ENCODE measurements at places on chromosomes 2 and 18.

- DNase-seq, result no peak
These were observed 47.8 kb downstream of the PHLPP1 start for GRCh38 chr18:62763101-62763521.

DNA sequence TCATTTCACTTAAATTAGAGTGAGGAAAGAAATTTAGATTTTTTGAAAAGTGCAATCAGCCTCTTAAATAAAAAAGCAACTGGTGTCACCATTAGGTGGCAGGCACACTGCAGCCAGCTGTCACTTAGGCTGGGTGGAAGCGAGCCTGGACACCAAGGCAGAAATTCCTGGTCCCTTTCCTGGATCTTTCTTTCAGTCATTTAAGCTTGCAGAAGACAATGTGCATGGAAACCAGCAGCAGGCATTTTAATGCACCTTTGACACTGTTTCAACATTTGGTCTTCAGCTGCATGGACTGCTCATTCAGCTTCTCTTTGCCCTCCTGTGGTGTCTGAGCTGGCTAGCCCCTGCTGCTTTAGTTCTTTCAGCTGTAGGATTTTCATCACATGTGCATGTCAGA, 61.0 kb downstream of the AQP4 start:
- no peak for DNase-seq

DNA sequence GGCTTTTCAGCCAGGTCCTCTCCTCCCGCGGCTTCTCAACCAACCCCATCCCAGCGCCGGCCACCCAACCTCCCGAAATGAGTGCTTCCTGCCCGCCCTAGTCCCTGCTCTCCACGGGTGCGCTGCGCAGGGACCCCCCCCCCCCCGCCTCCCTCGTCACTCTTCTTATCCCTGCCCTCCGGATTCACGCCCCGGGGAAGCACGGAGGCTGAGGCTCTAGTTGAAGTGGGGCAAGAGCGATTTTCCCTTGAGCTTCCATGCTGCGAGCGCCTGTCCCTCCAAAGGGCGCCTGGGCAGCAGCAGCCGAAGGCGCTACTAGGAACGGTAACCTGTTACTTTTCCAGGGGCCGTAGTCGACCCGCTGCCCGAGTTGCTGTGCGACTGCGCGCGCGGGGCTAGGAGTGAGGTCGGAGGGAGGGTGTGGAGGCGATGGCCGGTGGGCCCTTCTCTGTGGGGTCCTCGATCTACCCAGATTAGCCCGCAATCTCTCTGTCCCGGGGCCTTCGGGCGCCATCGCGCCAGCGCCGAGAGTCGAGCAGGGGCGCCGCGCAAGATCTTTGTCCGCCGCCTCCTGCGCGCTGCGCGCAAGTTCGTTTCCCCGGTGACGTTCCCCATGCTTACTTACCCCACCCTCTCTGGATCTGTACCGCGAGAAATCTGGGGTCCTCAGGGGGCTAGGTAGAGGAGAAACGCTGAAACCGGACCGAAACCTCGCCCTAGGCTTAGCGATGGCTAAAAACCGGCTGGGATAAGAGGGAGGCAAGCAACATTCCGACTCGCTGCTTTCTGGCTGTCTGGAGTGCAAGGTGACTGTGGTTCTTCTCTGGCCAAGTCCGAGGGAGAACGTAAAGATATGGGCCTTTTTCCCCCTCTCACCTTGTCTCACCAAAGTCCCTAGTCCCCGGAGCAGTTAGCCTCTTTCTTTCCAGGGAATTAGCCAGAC, 677 bp downstream of the GAD1 start:
- DNase-seq, result no peak

- no peak for DNase-seq
These were observed 78.5 kb upstream of the STK17B start for GRCh38 chr2:196249860-196250259.

DNA sequence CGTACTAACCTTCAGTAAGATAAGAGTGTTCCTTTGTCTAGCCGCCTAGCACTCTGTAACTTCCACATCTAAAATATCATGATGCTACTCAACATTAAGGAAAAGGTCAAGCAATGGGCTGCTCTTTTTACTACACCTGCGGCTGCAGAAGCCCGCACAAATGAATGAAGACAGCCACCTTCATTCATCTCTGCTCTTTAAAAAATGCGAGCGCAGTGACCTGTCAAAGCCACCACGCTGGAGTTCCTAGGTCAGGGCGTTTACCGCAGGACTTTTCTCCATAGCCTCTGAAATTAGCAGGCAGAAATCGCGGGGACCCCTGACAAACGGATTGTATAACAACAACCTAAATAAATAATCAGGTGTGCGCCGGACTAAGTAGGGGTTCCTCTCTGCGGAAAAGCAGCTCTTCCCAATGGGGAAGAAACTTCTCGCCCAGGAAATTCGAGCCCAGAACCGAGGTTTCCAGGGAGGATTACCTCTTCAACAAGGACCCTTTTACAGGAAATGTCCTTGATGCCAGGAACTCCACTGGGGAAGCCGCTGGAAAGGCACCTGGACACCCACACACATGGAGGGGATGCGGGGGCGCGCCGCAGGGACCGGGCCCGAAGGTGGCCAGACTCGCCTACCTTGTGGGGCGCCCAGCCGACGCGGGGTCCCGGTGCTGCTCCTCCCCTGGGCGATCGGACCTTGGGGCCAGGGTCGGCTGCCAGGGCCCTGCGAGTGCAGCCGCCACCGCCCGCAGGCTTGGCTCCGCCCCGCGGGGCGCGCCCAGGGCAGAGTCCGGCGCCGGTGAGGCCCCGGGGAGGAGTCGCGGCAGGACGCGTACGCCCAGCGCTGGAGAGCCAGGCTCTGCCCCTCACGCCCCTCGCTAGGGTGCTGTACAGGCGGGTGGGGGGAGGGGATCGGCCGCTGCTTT, at the start of gene CCDC68:
Gene CCDC68, minus strand, starts transcription at position 758 of the 922 bp plus-strand sequence. CDS start 16,670 bp downstream, outside the sequence.
- no peak for DNase-seq

DNA sequence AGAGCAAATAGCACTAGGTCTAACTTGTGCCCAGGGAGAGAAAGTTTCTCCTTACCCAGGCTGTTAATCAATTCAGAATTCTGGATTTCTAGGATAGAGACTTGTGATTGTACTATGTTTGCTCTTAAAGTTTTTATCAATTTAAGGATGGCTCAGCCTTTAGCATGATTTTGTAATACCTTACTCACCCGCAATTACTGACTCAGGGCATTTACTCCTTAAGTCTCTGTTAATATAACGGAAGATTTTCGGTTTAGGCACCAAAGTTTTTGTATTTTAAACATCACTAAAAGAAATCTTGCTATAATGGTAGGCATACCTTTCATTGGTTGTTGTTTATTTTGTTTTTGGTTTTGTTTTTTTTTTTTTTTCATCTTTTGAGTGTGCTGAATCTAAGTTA, 358.2 kb downstream of the RBM43 start:
- no peak for DNase-seq

DNA sequence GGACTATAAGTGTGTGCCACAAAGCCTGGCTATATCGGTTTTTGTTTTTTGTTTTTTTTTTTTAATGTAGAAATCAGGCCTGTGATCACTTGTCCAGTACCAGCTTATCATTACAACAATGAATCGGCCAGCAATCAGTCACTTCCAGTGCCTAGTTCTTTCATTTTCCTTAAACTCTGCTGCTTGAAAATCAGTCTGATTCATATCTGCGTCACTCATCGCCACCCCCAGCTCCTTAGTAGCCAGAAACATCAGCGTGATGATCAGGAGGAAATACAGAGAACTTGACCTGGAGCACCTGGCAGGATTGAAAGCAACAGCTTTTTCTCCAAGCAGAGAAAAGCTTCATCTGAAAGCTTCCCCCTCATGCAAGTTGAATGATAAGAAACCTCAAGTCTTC, 75.4 kb downstream of the SPTBN1 start:
- no peak for DNase-seq

- no peak for DNase-seq
These were observed 2.7 kb downstream of the HRH4 start for GRCh38 chr18:24462838-24463775.

DNA sequence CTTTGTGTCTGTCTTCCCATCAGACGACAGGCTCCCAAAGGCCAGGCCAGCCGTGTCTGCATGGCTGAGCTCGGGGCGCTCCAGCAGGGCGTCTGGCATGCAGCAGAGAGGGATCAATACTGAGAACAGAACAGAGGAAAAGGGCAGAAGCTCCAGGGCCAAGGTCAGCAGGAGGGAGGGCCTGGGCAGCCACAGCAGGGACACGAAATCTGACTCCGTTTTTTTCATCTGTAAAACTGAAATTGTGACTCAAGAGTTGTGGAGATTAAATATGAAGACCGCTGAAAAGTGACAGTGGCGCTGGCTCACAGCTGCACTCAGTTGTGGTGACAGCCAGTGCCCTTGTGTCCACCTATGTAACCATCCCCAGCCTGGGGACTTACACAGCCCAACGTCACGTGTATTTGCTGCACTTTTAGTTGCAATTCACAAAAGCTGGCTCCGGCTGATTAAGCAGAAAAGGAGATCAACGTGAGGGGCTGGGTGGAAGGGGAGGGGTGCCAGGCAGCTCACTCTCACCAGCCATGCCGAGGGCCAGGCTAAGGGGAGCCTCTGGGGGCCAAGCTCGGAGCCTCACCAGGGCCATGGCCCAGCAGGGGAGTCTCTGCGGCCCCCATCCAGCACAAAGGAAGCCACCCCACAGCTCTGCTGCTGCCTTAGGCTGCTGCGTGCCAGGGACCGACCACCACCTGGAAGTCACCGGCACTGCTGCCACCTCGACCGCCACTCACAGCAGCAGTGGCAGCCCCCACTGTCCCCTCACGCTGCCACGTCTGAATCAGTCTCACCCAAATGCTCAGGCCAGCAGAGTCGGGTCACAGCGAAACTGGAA, 74.7 kb downstream of the EIPR1 start:
- no peak for DNase-seq

Data from stimulated activated CD4-positive, alpha-beta T cell treated with anti-CD3 and anti-CD28 coated beads, Interleukin-1b, Interleukin-23, amount 100 ng/mL, for 1 hour (primary cell).